Mesangial cell (primary cell): ENCODE measurements at places on chromosomes 1 and 21. TPM values are rescaled to one million over a fixed set of nuclear protein-coding genes. Genes with fewer than 3 reads are reported as not detected.

SH3D21 gene
- 3.5 and 3.7 TPM in 2 replicates for total RNA-seq

FCRL4 gene
- total RNA-seq, result not detected in 2 replicates

PGBD5 gene
- total RNA-seq, result 1.3 and 1.6 TPM in 2 replicates

SRGAP2 gene
- 45.0 and 45.8 TPM in 2 replicates for total RNA-seq

AIRE gene
- total RNA-seq, result 0.13 TPM in 1 of 2 replicates, not detected in the other
